ENCODE measurements at places on chromosomes 3 and 15. TPM values are rescaled to one million over a fixed set of nuclear protein-coding genes. Genes with fewer than 3 reads are reported as not detected.

Gene WDR76
- 4.8 TPM for total RNA-seq

Gene GP9
- total RNA-seq: not detected

Gene ADAMTSL3
- 23.4 TPM for total RNA-seq

DNA sequence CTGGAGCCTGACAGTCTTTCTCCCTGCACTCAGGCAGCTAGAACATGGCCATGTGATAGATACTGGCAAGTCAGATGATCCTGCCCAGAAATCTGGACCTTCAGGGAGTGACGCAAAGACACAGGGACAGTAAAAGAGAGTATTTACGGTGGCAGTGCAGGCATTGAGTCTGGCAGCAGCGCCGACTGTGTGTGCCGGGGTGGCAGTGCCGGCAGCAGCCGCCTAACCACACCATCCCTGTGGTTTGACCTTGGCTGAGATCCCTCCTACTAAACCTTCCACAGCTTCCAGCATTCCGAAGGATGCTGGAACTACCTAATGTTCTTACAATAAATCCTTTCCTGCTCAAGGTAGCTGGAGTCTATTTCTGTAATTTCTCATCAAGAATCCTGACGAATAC is 4.6 kb upstream of the TSPAN3 start:
- no peak overlapping the region for H3K4me3 ChIP-seq
- H3K27me3 ChIP-seq: no peaks in the 10 kb centered on the region
- H3K36me3 ChIP-seq: no peaks in the 10 kb centered on the region
- DNase-seq: no peak
- no peaks in the 10 kb centered on the region for H3K4me1 ChIP-seq

Gene LIPH
- total RNA-seq: 14.7 TPM

Gene SPSB4
- total RNA-seq: 0.57 TPM

Gene SLC12A8
- 29.1 TPM for total RNA-seq

GRCh38 chr3:172919297-172919683 is 168.8 kb downstream of the ECT2 start:
- no peaks in the 10 kb centered on the region for H3K36me3 ChIP-seq
- no peak overlapping the region for H3K4me3 ChIP-seq
- H3K27me3 ChIP-seq: no peaks in the 10 kb centered on the region

Gene NT5DC2
- 47.3 TPM for total RNA-seq
